ENCODE measurements at places on chromosomes 2 and 18. TPM values are rescaled to one million over a fixed set of nuclear protein-coding genes. Genes with fewer than 3 reads are reported as not detected.
A peak's percentile ranks its signal among the peaks of the same experiment; 100 is the strongest.

The CD8A gene
- polyA plus RNA-seq = 14.2 TPM

The VIT gene
- 0.11 TPM for polyA plus RNA-seq

The MYO5B gene
- 1.4 TPM for polyA plus RNA-seq

The SPATA3 gene
- polyA plus RNA-seq = not detected

The C2orf72 gene
- polyA plus RNA-seq = not detected

The STAT4 gene
- polyA plus RNA-seq = 4.6 TPM

GRCh38 chr2:218008060-218009040 lies 5.6 kb upstream of the TNS1 start:
- no peak for DNase-seq

DNA sequence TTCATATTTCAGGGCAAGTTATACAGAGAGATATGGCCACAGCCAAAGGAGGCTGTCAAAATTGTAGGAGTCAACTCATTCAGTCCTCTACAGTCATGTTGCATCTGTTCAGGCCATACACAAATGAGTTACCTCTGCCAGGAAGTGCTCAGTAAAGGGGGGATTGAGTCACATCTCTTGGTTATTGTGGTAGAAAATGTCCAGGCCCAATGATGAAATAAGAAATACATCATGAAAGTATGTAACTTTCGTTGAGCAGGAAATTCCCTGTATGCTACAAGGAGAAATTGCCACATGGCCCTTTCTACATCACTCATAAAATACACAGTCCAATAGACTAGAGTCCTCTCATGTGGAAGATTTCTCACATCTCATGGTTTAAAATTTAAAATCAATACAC lies 103.9 kb upstream of the COL3A1 start:
- DNase-seq = no peak

- no peak for DNase-seq
Observed at GRCh38 chr2:124883595-124883994, 858.5 kb downstream of the CNTNAP5 start.

GRCh38 chr2:159832858-159833257 lies 34.9 kb upstream of the CD302 start:
- no peak for DNase-seq

DNA sequence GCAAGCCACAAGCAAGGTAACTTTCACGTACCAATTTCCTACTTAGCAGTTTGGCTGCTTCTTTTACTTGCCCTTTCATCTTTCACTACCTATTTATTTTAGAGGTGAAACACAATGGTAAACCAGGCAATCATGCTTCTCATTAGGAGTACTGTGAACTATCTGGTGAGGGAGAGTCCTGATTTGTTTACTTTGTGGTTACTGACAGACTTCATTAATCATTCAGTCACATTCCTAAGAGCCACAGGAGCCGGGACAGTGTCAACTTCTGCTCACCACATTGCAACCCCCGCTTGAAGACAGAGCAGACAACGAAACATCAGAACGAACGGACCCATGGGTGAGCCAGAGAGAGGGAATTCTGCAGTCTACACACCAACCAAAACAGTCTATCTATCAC lies 28.8 kb downstream of the TUBB6 start:
- DNase-seq = no peak

- no peak for DNase-seq
Observed at GRCh38 chr18:61924550-61924949, 31.7 kb upstream of the RNF152 start.

DNA sequence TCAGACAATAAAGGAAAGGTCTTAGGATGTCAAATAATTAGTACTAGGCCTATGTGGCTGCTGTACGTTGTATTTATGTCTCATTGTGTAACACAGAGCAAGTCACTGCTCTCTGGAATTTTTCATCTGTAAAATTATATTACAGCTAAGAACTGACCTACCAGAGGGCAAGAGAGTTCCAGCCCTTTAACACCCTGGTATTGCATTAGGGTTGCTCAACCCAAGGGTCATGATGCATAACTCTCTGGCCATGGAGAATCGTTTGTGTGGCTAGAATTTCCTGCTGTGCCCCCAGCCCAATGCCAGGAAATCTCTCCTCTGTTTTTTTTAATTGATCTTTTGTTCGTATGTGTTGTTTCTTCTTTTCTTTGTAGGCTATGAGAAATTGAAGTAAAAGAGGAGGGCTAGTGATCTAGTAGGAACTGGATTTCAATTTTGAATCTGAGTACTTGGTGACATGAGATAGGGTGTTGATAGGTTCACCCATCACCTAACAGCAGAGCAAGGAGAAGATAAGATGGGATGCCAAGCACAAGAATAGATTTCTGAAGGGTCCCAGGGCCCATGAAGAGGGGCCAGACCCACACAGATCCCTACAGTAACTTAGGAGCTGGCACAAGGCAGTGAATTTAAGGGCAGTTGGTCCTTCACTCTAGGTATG lies 571.2 kb upstream of the TNP1 start:
- DNase-seq = no peak

DNA sequence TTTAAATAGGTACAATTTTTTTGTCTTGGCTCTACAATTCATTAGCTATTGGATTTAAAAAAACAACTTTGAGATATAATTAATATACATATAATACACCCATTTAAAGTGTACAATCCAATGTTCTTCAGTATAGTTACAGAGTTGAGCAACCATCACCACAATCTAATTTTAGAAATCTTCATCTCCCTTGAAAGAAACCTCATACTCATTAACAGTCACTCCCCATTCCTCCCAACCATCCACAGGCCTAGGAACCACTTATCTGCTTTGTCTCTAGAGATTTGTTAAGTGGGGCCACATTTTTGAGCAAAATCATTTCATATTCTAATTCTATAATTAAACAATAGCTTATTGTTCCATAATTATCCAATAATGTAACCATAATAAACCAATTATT lies 32.6 kb downstream of the MRPL33 start:
- DNase-seq = no peak

GRCh38 chr2:238790126-238790832 lies 57.6 kb upstream of the TWIST2 start:
- no peak for DNase-seq

GRCh38 chr2:11385847-11386246 lies 41.4 kb upstream of the ROCK2 start:
- no peak for DNase-seq

GRCh38 chr2:196617430-196617829 lies 22.1 kb upstream of the CCDC150 start:
- DNase-seq = no peak

DNA sequence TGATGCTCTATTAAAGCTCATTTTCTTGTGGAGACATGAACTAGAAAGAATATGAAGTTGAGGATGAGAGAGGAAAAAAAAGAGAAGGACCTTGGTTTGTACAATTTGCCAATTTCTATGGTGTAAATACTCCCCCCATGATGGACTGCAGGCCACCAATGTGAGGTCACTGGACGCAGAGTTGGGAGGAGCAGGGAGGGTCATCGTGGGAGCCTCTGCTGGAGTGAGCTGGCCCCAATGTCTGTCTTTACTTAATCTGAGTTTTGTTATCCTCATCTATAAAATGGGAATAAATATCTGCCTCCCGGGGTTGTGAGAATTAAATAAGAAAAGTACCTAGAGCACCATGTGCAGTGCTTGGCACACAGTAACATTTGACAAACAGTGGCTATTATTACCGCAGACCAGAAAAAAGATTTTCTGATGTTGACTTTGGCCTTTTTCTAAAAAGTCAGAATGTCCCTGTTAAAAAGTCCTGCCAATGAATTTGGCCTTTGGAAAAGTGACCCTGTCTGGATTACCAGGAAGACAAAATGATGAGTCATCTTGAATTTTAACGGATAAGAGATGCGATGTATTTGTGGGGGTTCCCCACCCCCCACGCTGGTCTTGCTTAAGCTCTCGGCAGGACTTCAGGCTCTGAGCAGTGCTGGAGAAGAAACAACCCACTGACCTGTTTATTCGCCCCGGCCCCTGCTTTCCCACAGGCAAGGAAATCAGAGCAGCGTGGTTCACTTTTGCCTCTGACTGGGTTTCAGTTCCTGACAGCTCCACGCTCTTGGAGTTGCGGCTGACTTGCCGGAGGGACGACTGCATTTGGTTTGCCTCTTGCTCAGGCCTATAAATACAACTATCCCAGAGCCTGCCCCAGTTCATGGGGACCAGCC lies 50.3 kb upstream of the FOSL2 start:
- DNase-seq = peak; percentile 57

DNA sequence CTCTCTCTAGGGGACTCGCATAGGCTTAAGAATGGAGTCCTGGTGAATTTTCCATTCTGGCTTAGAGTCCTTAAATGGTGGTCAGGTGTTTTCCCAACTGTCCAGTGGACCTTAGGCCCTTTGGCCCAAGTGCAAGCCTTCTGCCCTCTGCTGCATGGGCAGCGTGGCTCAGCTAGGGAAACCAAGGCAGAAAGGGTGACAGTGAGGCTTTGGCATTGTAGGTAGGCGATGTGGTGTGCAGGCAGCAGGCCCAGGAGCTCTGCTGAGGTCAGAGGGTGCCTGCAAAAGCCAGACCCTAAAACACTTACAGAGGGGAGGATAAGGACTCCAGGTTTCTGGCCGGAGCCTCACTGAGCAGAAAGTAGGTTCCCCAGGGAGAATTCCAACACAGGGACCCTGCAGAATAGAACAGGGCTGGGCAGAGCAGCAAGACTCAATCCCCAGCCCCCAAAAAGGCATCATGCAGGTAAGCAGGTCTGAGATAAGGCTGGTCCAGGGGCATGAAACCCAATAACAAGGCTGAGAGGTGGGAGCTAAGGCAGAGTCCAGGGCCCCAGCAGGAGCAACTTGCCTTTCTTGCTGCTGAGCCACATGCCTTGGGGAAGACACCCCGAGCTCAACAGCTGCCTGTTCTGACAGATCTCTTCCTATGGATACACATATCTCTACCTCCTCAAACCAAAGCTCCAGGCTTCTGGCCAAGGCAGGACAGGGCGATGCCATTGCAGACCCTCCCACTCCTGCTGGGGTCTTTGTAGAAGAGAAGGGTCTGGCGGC lies 199.7 kb downstream of the TNS1 start:
- DNase-seq = peak; percentile 61

DNA sequence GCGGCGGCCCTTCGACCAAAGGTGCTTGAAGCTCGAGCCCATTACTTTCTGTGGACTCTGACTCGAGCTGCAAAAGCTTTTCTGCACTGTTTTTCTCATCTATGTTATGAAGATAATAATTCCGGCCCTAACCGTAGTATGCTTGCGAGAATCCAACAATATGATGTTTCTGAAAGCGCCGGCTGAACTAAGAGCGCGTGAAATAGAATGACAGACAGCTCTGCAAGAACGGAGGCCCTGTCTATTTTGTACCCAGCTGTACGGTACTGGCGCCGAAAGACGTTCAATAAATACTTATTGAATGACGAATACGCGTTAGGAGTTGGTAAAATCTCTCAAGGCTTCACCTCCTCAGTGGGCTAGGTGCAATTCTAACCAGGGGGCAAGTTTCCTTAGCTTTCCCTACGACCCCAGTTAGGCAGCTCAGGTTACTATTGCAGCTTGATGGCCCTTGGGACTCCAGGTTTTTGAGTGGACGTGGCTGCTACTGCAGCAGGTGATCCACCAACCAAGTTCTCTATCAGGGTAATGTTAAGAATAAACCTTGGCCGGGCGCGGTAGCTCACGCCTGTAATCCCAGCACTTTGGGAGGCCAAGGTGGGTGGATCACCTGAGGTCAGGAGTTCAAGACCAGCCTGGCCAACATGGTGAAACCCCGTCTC lies 570 bp downstream of the SCRN3 start:
- DNase-seq = no peak

GRCh38 chr2:174516501-174517378 lies 29.9 kb upstream of the GPR155 start:
- DNase-seq = no peak

GRCh38 chr2:101619191-101619591 lies 78.3 kb upstream of the MAP4K4 start:
- no peak for DNase-seq
